Kidney glomerular epithelial cell (primary cell): ENCODE measurements at places on chromosomes 11 and 22.

GRCh38 chr11:12157241-12157661 is 46.9 kb downstream of the MICAL2 start:
- DNase-seq = no peak

DNA sequence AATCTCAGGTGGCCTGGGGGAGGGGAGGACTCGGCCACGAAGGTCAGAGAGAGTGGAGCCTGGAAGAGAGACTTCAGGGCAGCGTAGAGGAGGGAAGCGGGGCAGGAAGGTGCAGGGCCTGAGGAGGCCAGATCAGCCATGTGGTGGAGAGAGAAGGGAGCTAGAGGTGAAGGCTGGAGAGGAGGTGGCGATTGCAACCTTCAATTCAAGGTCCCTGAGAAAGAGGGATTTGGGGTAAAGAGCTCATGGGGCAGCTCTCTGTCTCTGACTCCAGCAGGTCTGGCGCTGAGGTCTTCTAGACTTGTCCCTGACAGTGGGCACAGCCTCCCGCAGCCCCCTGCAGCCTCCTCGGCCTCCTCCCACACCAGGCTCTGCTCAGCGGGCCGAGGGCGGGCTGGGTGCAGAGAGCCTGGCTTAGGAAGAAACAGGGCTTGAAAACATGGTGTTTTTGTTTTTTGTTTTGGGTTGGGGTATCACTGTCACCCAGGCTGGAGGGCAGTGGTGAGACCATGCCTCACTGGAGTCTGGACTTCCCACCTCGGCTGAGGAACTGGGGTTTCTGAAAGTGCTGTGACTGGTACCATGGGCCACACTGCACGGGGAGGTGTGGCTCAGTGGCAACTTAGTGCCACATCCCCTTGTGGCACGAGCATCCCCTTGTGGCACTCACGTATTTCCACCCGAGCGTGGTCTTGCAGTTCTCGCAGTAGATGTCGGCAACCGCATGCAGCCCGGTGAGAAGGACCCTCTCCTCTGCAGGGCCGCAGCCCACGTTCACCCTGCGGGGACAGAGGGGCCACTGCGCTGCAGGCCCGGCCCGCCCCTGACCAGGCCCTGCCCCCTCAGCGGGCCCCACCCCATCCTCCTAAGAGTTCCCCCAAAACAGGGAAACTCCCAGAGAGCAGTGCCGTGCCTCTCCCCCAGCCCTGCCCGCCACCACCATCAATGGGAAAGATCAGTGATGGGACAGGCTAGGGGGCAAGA is 32.6 kb downstream of the YPEL1 start:
- DNase-seq = no peak

DNA sequence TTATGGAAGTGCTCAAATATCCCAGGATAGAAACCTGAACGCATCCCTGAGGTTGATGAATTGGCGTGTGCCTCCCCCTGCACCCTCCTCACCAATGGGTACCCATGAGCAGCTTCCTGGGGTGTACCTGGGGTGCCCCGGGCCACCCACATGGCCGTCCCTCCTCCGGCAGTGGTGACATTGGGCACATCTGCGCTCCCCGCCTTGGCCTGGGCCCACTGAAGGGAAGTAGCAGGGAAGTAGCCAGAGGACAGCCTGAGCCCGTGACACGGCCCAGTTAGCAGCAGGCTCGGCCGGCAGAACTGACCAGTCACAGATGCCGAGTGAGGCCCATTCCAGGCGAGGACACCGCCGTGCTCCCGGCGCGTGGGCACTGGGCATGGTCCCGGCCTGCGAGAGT is 16.7 kb downstream of the MRPL23 start:
- no peak for DNase-seq

GRCh38 chr11:103384652-103385051 is 275.4 kb downstream of the DYNC2H1 start:
- DNase-seq = no peak

DNA sequence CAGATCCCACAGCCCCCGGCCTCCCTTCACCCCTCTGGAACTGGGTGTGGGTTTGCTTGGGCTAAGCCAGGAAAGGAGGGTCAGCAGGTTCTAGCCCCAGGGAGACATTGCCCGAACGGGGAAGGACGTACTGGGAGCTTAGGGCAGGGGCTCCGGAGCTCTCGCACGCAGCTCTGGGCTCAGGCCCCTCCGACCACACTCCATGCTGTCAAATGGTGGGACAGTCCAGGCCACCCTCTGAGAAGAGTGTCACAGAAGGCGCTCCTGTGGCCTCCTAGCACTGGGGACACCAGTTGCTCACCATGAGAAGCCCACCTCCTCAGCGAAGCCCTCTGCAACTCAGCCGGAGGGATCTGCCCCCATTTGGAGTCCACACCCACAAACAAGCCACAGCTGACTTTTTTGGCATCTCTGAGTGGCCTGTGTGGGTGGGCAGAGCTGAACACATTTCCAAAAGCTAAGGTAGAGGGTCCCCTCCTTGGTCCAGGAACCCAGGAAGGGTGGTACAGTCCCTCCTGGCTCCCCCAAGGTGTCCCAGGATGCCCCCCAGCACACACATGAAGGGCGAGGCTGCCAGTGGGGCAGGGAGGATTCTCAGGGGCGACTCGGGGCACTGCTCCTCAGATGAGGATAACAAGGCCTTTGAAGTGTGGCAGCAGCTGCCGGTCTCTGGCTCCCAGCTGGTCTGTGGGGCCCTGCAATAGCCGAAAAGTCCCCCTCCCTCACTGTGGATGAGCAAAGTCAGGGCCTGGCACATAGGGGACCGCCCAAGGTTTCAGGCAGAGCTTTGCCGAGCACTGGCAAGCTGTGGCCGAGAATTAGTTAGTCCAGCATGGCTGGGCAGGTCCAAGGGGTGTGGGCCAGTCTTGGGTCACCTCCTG is 13.0 kb upstream of the TEF start:
- DNase-seq = no peak

- DNase-seq = no peak
These were observed 22.9 kb upstream of the ARHGAP8 start for GRCh38 chr22:44729391-44730021.

DNA sequence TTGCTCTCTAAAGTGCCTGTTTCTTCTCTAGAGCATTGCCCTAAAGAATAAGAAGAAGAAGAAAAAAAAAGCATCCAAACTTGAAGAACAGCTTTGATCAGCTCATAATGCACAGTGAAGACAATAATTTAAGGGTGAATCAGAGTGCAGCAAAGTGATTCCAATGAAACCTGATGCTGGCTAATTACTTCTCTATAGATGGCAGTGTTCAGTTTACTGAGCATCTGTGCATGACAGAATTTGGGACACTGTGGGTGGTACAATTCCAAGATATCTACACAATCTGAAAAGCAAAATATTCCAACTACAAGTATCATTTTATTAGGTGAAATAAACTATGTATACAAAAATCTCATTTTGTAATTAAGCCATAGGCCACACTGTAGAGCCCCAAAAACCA is 450.5 kb upstream of the CCDC90B start:
- DNase-seq = no peak
